Inflammatory macrophage treated with lipopolysaccharide for 4 hours (primary cell): ENCODE measurements at places on chromosomes 11 and 22.

GRCh38 chr11:73760135-73760678 lies 667 bp downstream of the RAB6A start:
- DNase-seq: peak; percentile 29

DNA sequence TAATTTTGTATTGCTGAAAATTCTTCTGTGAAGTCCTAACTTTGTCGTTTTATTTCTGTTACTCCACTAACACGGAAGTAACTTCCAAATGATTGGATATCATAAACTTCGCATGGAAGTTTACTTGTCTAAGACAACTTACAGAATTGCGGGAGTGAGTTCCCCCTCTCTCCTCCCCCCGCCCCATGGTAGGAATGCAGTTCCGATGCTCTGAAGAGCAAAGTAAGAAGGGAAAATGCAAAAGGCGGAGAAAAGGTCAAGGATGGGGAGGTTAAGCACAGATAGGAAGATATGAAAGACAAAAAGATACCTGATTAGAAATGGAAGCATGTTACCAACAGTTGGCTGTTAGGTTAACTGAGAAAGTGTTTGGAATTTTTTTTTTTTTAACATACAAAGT lies 1.3 kb downstream of the EIF3M start:
- no peak for DNase-seq

- no peak for DNase-seq
Observed at GRCh38 chr22:44782363-44782963, 30.1 kb downstream of the ARHGAP8 start.

DNA sequence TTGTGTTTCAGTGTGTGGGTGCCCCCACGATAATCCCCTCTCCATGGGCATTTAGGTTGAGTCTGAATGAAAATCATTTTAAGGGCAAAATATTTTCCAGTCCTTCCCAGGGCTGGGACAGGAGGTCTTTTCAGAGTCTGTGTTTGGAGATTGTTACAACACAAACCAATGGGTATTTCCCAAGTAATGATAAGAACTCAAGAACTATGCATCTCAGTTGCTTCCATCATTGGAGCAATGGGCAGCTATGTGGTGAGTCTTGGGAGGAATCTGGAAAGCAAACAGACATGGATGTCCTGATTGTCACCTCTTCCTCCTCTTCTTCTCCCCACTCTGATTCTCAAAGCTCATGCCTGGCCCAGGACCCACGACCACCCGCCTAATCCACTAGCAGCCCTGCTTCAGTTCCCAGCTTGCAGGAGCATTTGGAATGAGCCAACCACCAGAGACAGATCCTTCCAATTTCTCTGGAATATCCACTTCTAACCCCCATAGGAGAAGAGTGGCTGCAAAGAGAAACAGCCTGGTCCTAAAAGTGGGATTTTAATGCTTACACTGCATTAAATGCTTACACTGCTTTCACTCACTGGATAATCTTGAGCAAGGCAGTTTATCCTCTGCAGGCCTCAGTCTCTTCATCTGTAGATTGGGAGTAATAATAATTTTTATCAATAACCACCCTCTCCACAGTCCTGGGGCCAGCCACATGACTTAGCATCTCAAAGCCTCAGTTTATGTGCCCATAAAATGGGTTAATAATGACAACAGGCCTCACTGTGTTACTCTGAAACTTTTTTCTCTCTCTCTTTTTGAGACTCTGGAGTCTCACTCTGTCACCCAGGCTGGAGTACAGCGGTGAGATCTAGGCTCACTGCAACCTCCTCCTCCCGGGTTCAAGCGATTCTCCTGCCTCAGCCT lies 404.3 kb downstream of the MN1 start:
- no peak for DNase-seq

DNA sequence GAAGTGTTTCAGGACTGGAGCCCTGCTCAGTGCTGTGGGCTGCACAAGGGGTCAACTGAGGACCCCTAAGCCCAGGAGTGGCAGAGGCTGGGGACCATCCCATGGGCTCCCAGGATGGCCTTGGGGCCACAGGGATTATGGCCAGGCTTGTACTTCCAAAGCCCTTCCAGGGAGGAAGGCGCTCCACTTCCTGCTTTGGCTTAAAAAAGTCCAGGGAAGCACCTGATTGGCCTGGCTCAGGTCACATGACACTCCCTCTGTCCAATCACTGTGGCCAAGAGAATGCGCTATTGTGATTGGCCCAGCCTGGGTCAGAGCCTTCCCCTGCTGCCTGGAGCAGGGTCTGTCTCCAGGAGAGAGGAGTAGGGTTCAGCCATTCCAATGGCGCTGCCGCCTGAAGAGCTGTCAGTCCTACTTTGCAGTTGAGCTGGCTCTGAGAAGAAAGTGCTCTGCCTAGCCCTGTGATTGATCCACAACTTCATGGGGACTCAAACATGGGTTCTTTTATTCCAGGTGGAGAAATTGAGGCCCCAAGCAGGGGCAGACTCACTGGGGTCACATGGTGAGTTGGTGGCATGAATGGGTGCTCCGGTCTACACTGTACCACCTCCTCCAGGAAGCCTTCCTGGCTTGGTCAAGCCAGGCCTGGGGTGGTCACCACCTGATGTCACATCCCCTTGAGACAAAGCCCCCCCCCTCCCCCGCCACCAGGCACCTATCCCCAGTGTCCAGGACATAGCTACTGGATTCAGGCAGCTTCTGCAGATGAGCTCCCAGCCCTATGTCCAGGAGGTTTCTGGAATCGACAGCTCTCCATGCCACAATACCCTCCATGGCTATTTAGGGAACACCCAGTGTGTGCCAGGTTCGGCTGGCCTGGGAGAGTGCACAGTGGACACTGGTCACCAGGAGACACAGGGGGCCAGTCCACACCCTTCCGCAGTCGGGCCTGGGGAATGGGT lies 48.2 kb downstream of the RTN4R start:
- DNase-seq: no peak

GRCh38 chr11:131248588-131248987 lies 121.8 kb upstream of the NTM start:
- no peak for DNase-seq

DNA sequence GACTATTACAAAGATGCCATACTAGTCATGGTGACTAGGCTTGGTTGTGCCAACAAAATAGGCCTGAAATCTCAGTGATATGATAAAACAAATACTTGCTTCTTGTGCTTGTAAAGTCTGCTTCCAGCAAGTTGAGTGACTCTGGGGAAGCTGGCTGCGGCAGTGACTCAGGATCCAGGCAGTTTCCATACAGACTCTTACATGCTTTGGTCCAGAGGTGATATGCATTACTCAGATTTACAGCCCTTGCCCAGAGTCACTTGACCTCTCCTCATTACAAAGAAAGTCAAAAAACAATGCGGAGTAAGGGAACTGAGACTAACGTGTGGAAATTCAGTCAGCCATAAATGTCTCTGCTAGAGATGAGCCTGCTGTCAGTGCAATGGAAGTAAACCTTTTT lies 387.5 kb downstream of the KCNA4 start:
- no peak for DNase-seq

- no peak for DNase-seq
Observed at GRCh38 chr11:54927704-54928103, 221.1 kb downstream of the OR4A5 start.

DNA sequence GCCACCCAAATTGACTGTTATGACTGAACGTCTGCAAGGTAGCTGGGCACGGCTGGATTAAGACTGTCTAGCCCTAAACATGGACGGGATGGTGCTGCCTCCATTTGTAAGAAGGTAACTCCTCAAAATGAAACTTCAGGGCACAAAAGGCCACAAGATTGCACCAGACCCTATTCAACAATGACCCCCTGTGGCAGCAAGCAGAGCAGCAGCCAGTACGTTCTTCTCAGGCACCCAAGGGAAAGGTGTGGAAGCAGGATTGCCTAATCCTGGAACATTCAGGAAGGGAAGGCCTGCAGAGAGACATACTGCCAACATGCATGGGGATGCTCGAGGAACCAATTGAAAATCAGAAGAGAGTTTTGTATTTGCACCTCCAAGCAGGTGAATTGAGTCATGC lies 4.5 kb upstream of the TBX10 start:
- peak; percentile 5 for DNase-seq

DNA sequence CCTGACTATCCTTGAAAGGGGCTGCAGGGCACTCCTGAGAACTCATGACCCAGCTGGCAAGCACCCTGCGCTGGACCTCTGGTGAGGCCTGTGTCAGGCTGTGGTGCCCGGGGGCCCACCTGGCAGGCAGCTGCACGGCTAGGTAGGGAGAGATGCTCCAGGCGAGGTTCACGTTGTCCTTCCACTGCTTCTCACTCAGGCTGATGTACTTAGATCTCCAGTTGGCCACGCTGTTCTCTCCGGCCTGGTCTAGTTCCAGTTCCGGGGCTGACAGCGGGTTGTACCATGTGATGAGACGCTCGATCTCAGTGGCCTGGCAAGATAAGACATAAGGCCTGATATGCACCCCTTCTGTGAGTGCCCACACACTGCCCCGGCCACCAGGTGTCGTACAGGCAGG lies 44.7 kb upstream of the SERPIND1 start:
- DNase-seq: no peak

- peak; percentile 11 for DNase-seq
Observed at GRCh38 chr11:66008468-66009101, 3.2 kb upstream of the CST6 start.

- DNase-seq: peak; percentile 54
Observed at GRCh38 chr22:38843657-38844314, at the start of gene NPTXR. Gene NPTXR (minus strand): TSS chr22:38844028.

- no peak for DNase-seq
Observed at GRCh38 chr11:111655924-111656323, 53.7 kb downstream of the SIK2 start.

- no peak for DNase-seq
Observed at GRCh38 chr22:30176431-30176830, 70.1 kb downstream of the LIF start.

- peak; percentile 89 for DNase-seq
Observed at GRCh38 chr11:78187366-78188285, 800 bp downstream of the KCTD21 start.

GRCh38 chr11:34893416-34893815 lies 22.8 kb downstream of the APIP start:
- no peak for DNase-seq

- DNase-seq: no peak
Observed at GRCh38 chr11:116661056-116661455, 111.7 kb downstream of the BUD13 start.

- no peak for DNase-seq
Observed at GRCh38 chr11:62400760-62401159, 18.1 kb upstream of the SCGB1A1 start.

DNA sequence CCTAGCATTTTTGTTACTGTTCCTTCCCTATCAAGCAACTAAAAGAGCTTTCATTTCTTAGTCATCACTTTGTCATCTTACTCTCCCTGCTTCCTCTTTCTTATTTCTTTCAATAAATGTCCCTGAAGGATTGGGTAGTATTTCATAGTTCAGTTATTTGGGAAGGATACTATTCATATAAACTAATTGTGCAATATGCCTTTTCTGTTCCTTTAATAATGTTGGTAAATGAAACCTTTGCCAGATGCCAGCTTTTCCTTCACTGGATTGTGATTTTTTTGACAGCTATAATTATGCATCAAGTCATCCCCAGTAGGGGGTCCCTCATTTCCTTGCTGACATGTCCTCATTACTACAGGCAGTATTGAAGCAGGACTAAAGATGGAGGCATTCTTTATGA lies 101.7 kb downstream of the ATM start:
- peak; percentile 77 for DNase-seq

DNA sequence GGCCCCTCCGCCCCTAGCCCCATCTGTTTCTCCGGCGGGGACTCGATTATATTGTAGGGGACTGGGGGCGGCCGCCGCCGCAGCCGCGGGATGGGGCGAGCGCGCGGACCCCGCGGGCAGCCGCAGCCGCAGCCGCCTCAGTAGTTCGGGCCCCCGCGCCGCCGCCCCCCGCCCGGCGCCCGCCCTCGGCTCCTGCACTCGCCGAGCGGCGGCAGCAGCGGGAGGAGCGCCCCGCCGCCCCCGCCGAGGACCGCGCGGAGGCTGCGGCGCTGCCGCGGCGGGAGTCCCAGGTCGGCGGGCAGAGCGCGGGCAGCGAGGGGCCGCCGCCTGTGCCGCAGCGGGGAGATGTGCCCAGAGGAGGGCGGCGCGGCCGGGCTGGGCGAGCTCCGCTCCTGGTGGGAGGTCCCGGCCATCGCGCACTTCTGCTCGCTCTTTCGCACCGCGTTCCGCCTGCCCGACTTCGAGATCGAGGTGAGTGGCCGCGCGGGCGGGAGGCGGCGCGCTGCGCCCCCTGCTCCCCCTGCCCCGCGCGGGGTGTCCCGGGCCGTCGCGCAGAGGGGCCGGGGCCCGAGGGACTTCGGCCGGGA lies at the start of gene CECR2:
Gene CECR2, plus strand, starts transcription at position 22 of the 587 bp plus-strand sequence. Its CDS starts 324 bp downstream, at position 346.
- DNase-seq: peak; percentile 36

- no peak for DNase-seq
Observed at GRCh38 chr11:133835593-133836548, 9.4 kb downstream of the SPATA19 start.

GRCh38 chr22:27616033-27616432 lies 185.5 kb downstream of the MN1 start:
- DNase-seq: no peak

- DNase-seq: no peak
Observed at GRCh38 chr11:124872741-124873140, 7.5 kb downstream of the ROBO3 start.

DNA sequence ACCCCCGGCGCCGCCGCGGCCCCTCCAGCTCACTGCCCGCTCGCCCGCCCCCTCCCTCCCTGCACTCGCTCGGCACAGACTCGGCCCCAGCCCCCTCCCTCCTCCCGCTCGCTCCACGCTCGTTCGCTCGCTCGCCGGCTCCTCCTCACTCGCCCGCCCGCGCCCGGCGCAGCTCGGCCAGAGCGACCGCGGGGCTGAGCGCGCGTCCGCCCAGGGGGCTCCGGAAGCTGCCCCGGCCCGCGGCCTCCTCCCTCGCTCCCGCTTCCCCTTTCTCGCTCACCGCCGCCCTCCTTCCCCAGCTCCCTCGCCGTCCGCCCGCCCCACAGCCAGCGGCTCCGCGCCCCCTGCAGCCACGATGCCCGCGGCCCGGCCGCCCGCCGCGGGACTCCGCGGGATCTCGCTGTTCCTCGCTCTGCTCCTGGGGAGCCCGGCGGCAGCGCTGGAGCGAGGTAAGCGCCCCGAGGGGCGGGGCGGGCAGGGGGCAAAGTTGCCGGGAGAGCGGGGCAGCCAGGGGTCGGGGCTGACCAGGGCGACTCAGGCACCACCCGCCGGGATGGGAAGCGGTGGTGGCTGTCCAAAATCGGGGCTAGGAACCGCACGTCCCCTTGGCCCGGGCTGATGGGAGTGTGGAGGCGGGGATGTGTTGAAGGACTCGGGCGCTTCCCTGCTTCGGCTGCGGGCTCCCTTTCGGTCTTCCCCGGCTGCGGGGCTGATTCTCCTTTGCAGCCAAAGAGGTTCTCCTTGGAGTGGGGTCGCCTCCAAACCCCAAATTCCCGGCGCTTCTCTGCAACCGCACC lies at the start of gene SEZ6L:
Gene SEZ6L, plus strand, starts transcription at position 148 of the 797 bp plus-strand sequence. Its CDS starts 208 bp downstream, at position 356.
- peak; percentile 20 for DNase-seq

GRCh38 chr22:22245256-22245909 lies 797 bp downstream of the VPREB1 start:
- no peak for DNase-seq

GRCh38 chr11:6900327-6900999 lies 8.2 kb upstream of the OR2D2 start:
- DNase-seq: no peak

GRCh38 chr11:70210530-70210929 lies 7.4 kb downstream of the FADD start:
- no peak for DNase-seq

GRCh38 chr11:125433454-125434121 lies 62.5 kb downstream of the FEZ1 start:
- DNase-seq: peak; percentile 14
